ENCODE measurements at places on chromosomes 16 and 17.
A peak's percentile ranks its signal among the peaks of the same experiment; 100 is the strongest.

DNA sequence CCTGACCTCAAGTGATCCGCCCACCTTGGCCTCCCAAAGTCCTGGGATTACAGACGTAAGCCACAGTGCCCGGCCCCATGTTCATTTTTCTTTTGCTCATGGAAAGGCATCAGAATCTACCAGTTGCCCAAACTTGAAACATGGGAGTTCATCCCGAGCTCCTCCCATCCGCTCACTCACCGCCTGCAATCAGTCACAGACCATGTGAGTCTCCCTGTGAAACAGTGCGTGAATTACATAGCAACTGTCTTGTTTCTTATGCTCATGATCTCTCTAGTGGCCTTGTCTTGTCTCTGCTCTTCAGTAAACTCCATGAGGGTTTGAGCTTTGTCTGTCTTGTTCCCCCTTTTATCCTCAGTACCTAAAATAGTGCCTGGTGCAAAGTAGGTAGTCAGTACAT is 52.1 kb upstream of the TNRC6A start:
- no peak overlapping the region for H3K4me3 ChIP-seq
- no peaks in the 10 kb centered on the region for H3K4me1 ChIP-seq
- H3K27ac ChIP-seq, result no peak overlapping the region

- H3K4me3 ChIP-seq, result no peak overlapping the region
- no peak for DNase-seq
- H3K36me3 ChIP-seq, result no peaks in the 10 kb centered on the region
- H3K27me3 ChIP-seq, result no peaks in the 10 kb centered on the region
- H3K27ac ChIP-seq, result no peak overlapping the region
Measured at GRCh38 chr16:14198572-14198971, 127.5 kb downstream of the MRTFB start.

GRCh38 chr16:3249020-3249419 is 7.4 kb downstream of the MEFV start:
- no peak overlapping the region for H3K4me3 ChIP-seq
- no peaks in the 10 kb centered on the region for H3K4me1 ChIP-seq
- H3K27me3 ChIP-seq, result no peaks in the 10 kb centered on the region
- DNase-seq, result no peak
- no peaks in the 10 kb centered on the region for H3K36me3 ChIP-seq

DNA sequence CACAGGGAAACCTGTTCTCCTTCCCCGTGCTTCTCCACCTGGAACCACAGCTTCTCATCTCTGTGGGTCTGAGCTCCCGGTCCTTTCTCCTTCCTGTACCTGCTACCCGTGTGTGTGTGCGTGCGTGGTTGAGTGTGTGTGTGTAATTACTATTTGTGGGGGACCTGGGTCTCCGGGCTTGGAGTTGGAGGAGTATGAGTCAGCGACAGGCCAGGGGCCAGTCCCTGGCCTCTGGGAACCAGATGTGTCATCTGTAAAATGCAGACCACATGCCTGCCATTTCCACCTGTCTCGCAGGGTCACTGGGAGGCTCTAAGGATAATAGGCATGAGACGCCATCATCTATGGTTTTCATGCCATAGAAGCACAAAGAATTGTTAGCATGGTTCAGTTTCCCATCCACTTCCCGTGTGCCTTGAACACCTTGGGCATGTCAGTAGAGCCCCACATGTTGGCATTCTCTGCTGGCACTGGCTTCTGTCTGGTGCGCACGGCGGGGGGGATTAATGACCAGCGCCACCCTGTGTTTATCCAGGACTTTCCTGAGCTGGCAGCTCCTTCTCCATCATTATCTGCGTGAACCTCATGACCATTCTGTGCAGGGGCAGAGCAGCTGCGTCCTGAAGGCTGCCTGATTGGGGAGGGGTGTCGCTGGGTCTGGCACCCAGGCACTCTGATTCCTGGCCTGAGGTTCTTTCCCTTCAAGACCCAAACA is 1.5 kb downstream of the ZNF205 start:
- H3K27ac ChIP-seq, result no peak overlapping the region
- DNase-seq, result no peak
- H3K4me3 ChIP-seq, result no peak overlapping the region
- peaks cover 17% of the 10 kb centered on the region for H3K4me1 ChIP-seq
- no peaks in the 10 kb centered on the region for H3K36me3 ChIP-seq

GRCh38 chr17:16072031-16072430 is 72.4 kb downstream of the TTC19 start:
- no peaks in the 10 kb centered on the region for H3K36me3 ChIP-seq
- no peaks in the 10 kb centered on the region for H3K4me1 ChIP-seq
- H3K27ac ChIP-seq, result no peak overlapping the region
- H3K27me3 ChIP-seq, result no peaks in the 10 kb centered on the region

- H3K4me3 ChIP-seq, result no peak overlapping the region
- H3K27me3 ChIP-seq, result no peaks in the 10 kb centered on the region
- H3K36me3 ChIP-seq, result no peaks in the 10 kb centered on the region
- DNase-seq, result no peak
Measured at GRCh38 chr16:5000573-5001001, 33.1 kb downstream of the NAGPA start.

GRCh38 chr17:49551221-49552069 is 24.2 kb upstream of the NXPH3 start:
- no peak overlapping the region for H3K27ac ChIP-seq
- peaks cover 29% of the 10 kb centered on the region for H3K4me1 ChIP-seq
- no peak overlapping the region for H3K4me3 ChIP-seq
- no peak for DNase-seq
- H3K27me3 ChIP-seq, result no peaks in the 10 kb centered on the region

DNA sequence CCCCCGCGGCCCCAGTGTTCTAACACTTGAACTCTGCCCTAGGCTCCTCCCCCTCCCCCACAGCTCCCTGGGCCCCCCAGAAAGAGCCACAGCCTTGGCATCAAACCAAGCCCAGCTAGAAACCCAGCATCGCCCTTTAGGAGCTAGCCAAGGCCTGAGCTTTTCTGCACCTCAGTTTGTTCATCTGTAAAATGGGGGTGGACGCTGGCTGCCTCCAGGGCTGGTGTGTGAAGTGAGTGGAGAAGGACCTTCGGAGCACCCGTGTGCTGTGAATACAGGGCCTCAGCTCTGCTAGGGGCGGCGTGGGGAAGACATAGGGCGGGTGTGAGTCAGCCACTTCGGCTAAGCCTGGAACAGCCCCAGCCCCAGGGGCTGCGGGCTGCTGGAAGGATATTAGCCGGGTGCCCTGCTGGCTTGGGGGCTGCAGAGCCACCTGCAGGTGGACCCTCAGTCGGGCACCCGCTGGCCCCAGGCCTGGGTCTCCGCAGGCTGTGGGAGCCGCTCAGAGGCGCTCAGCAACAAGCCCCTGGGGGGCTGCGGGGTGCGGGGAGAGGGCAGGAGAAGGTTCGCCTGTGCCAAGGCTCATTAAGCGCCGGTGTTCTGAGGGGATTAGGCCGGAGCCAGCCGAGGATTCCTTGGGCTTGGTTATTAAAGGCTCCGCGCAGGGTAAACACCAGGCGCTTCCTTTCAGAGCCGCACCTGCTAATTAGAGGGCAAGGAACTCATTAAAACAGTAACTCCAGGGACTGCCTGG is 217.0 kb upstream of the CIBAR2 start:
- H3K4me3 ChIP-seq, result no peak overlapping the region
- H3K27me3 ChIP-seq, result no peaks in the 10 kb centered on the region
- no peak for DNase-seq
- H3K36me3 ChIP-seq, result no peaks in the 10 kb centered on the region

- H3K27ac ChIP-seq, result peak overlapping the region; percentile 71
- peak; percentile 84 for DNase-seq
- H3K4me3 ChIP-seq, result no peak overlapping the region
- no peaks in the 10 kb centered on the region for H3K27me3 ChIP-seq
Measured at GRCh38 chr17:40329839-40330794, 21.1 kb downstream of the RARA start.

GRCh38 chr17:81059026-81059425 is 24.1 kb downstream of the BAIAP2 start:
- no peak overlapping the region for H3K4me3 ChIP-seq
- H3K27ac ChIP-seq, result no peak overlapping the region
- no peak for DNase-seq
- no peaks in the 10 kb centered on the region for H3K27me3 ChIP-seq

- DNase-seq, result no peak
- no peaks in the 10 kb centered on the region for H3K4me1 ChIP-seq
- no peaks in the 10 kb centered on the region for H3K36me3 ChIP-seq
- no peak overlapping the region for H3K4me3 ChIP-seq
- H3K27ac ChIP-seq, result no peak overlapping the region
- H3K27me3 ChIP-seq, result no peaks in the 10 kb centered on the region
Measured at GRCh38 chr16:29320274-29320999, 86.1 kb downstream of the NPIPB11 start.

DNA sequence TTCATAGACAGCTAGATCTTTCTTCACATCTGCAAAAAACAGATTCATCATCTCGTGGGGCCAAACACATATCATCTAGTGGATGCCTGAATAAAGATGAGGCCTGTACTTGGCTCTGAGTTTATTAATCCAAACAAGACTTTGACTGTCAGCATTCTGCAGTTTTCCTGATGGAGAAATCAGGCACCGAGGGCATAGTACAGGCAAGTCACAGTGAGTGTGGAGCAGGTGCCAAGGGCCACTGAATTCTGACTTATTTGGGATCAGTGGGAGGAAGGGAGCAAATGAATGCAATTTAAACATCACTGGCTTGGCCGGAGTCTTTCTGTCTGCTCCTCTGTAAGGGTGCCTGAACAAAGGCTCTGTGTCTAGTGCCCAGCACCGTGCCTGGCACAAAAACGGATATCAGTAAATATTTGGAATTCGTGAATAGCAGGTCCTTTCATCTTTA is 975 bp downstream of the CFAP20 start:
- no peaks in the 10 kb centered on the region for H3K36me3 ChIP-seq
- H3K4me1 ChIP-seq, result peaks cover 29% of the 10 kb centered on the region
- H3K27ac ChIP-seq, result no peak overlapping the region

- no peaks in the 10 kb centered on the region for H3K27me3 ChIP-seq
- no peak overlapping the region for H3K27ac ChIP-seq
- H3K4me3 ChIP-seq, result no peak overlapping the region
- H3K4me1 ChIP-seq, result no peaks in the 10 kb centered on the region
Measured at GRCh38 chr16:86638642-86639041, 60.3 kb downstream of the FOXL1 start.

GRCh38 chr17:19533036-19533717 is 477 bp upstream of the SLC47A1 start:
- no peak for DNase-seq
- H3K27me3 ChIP-seq, result no peaks in the 10 kb centered on the region
- H3K36me3 ChIP-seq, result no peaks in the 10 kb centered on the region
- peaks cover 6% of the 10 kb centered on the region for H3K4me1 ChIP-seq
- H3K27ac ChIP-seq, result peak overlapping the region; percentile 69

DNA sequence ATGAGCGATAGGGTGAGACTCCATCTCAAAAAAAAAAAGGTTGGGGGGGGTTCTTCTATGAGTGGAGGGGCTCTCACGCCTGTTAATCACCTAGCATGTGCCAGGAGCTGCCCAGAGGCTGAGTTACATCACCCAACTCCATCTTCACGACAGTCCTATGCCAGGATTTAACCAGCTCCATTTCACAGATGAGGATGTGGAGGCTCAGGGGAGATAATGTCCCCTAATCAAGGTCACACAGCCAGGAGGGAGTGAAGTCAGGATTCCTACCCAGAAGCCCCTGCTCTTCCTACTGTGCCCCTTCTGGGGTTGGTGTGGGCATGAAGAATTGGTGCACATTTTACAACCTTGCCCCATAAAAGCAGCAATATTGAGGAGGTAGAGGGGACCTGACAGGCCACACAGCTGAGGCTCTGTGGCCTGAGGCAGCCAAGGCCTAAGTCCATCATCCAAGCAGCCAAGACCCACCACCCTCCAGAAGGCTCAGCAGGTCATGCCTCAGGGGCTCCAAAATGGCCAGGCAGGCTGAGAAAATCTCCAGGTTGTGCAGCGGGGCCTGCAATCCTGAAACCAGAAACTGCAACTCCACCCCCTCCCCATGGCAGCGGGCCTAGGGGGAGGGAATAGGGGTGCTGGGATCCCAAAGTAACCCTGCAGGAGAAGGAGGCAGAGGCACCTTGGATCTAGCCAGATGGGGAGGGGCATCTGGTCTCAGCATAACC is 6.9 kb downstream of the PPY start:
- H3K4me1 ChIP-seq, result peaks cover 4% of the 10 kb centered on the region
- no peaks in the 10 kb centered on the region for H3K36me3 ChIP-seq
- no peak for DNase-seq
- H3K27me3 ChIP-seq, result no peaks in the 10 kb centered on the region

DNA sequence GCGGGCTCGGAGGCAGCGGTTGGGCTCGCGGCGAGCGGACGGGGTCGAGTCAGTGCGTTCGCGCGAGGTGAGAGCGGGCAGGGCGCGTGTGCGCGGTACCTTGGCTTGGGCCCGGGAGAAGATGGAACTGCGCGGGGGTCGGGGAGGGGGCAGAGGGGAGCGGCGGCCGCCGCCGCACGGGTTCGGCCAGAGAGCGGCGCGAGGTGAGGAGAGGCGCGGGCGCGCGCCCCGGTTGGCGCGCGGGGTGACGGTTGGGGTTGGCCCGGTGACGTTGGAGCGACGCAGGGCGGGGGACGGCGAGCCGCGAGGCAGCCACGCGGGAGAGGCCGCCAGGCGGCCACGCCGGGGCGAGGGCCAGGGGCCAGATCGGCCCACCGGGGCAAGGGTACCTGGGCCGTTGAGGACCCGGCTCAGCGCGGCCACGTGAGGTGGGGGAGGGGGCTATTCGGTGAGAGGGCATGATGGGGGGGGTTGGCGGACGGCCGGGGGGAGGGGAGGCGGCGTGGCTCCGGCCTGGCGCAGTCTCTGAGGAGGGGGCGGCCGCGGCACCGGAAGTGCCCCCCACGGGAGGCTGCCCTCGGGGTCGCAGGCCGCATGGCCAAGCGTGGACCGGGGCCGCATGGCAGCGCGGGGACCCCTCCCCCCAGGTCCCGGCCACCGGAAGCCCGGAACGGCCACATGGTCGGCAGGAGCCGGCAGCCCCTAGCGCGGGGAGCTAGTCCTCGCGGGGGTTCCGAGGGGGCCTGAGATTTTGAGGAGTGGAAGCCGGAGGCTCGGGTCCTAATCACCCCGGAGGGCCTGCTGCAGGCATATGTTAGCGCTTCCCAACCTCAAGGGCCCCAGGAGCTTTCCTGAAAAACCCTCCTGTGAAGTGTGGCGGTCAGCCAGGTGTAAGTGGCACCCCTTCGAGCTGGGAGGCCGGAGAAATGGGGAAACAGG is 527 bp downstream of the EIF5A start:
- no peaks in the 10 kb centered on the region for H3K36me3 ChIP-seq
- DNase-seq, result peak; percentile 50

GRCh38 chr17:36697903-36698530 is 96.6 kb downstream of the MRM1 start:
- DNase-seq, result peak; percentile 18
- no peak overlapping the region for H3K4me3 ChIP-seq
- no peaks in the 10 kb centered on the region for H3K4me1 ChIP-seq
- H3K27ac ChIP-seq, result no peak overlapping the region
- no peaks in the 10 kb centered on the region for H3K27me3 ChIP-seq
- H3K36me3 ChIP-seq, result no peaks in the 10 kb centered on the region

GRCh38 chr17:34979650-34980352 is 511 bp upstream of the LIG3 start:
- DNase-seq, result no peak
- H3K27me3 ChIP-seq, result no peaks in the 10 kb centered on the region
- peaks cover 11% of the 10 kb centered on the region for H3K4me1 ChIP-seq
- H3K4me3 ChIP-seq, result peak overlapping the region; percentile 89

- H3K36me3 ChIP-seq, result no peaks in the 10 kb centered on the region
- DNase-seq, result no peak
- H3K4me3 ChIP-seq, result no peak overlapping the region
- peaks cover 3% of the 10 kb centered on the region for H3K4me1 ChIP-seq
Measured at GRCh38 chr17:78058001-78058400, 70.6 kb downstream of the TMC6 start.

GRCh38 chr17:6706499-6706898 is 6.7 kb downstream of the SLC13A5 start:
- H3K27me3 ChIP-seq, result no peaks in the 10 kb centered on the region
- H3K36me3 ChIP-seq, result no peaks in the 10 kb centered on the region
- DNase-seq, result no peak
- H3K4me1 ChIP-seq, result no peaks in the 10 kb centered on the region
- no peak overlapping the region for H3K4me3 ChIP-seq
